Stomach (tissue), 19 donors: ENCODE measurements at places on chromosomes 13 and 19. TPM values are rescaled to one million over a fixed set of nuclear protein-coding genes. Genes with fewer than 3 reads are reported as not detected.

GRCh38 chr13:109547942-109548341 lies 238.4 kb downstream of the IRS2 start:
- no peak for DNase-seq

- DNase-seq: peak; percentile 83
These were observed 926 bp downstream of the ZNF587 start for GRCh38 chr19:57850553-57851017.

Gene TEKTIP1
- total RNA-seq: not detected

Gene PCDH9
- 0.87 TPM for total RNA-seq

DNA sequence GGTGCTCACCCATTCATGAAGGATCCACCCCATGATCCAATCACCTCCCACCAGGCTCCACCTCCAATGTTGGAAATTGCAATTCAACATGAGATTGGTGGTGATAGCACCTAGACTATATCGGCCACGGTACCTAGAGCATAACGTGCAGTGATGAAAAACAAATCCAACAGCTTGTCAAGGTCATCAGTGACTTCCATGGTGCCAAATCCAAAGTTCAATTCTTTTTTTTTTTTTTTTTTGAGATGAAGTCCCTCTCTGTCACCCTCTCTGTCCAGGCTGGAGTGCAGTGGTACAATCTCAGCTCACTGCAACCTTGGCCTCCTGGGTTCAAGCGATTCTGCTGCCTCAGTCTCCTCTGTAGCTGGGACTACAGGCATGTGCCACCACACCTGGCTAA lies 17.1 kb upstream of the ACP7 start:
- no peak for DNase-seq

GRCh38 chr19:18629166-18630088 lies 7.4 kb upstream of the KLHL26 start:
- no peak for DNase-seq

Gene EFNB2
- 41.9 TPM for total RNA-seq

- DNase-seq: peak; percentile 33
These were observed 19.6 kb upstream of the EPHX3 start for GRCh38 chr19:15251749-15252397.
